ENCODE measurements at places on chromosomes 1 and 21. TPM values are rescaled to one million over a fixed set of nuclear protein-coding genes. Genes with fewer than 3 reads are reported as not detected.

DNA sequence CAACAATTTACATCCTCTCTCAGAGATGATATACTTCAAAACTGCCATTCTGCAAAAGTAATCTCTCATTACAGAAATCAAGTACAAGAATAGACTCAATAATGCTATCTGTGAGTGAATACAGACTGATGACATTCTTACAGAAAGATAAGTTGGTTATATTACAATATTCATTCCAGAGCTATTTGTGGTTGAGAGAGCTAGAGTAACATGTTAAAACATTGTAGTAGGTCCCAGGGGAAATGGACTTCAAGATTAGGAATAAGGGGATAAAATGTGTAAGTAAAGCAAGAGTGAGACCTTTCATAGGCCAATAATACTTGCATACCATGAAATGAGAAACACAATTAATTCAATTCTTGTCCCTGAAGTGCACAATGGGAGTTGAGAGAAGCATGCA is 1.5 kb downstream of the F13B start:
- DNase-seq, result no peak

The GJA5 gene
- 2.7 TPM for total RNA-seq

The FAM151A gene
- total RNA-seq, result not detected

The LAD1 gene
- 72.5 TPM for total RNA-seq

GRCh38 chr1:57411262-57411661 is 12.6 kb downstream of the DAB1 start:
- DNase-seq, result peak; percentile 86

Data from epithelial cell of proximal tubule (primary cell).